CD4-positive, alpha-beta T cell (primary cell): ENCODE measurements at places on chromosomes 2 and 18. TPM values are rescaled to one million over a fixed set of nuclear protein-coding genes. Genes with fewer than 3 reads are reported as not detected.

DNA sequence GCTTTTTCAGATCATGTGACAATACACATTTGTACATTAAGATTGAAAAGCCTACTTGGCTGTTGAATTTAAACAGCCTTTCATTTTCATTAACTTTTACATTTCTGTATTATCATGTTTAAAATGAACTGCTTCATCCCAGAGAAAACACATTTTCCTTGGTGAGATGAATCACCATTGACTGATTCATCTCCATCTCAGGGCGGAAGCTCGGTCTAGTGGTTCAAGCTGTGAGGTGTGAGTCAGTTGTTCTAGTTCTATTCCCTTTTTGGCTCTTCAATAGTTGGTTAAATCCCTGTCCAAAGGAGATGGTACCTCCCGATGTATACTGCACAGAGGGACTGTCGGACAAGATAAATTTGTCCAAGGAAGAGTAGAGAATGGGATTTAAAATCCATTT lies 189.7 kb downstream of the ADCYAP1 start:
- no peak overlapping the region for H3K4me3 ChIP-seq
- no peaks in the 10 kb centered on the region for H3K27me3 ChIP-seq
- no peak for DNase-seq
- no peaks in the 10 kb centered on the region for H3K36me3 ChIP-seq
- H3K27ac ChIP-seq: no peak overlapping the region

DNA sequence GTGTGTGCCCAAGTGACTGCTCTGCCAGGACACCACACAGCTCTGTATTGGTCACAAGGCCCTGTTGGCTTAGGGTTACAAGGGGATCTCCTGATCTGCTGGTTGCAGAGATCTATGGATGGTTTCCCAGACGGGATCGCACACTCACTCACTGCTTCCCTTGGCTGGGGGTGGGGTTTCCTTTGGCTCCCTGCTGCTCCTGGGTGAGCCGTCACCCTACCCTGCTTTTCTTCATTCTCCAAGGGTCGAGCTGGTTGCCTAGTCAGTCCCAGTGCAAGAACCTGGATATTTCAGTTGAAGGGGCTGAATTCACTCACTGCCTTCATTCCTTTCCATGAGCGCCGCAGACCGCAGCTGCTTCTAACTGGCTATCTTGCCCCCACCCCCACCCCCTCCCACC lies 56.3 kb downstream of the GTF3C3 start:
- H3K36me3 ChIP-seq: no peaks in the 10 kb centered on the region
- no peaks in the 10 kb centered on the region for H3K27me3 ChIP-seq
- H3K4me1 ChIP-seq: no peaks in the 10 kb centered on the region
- no peak overlapping the region for H3K4me3 ChIP-seq
- no peak for DNase-seq
- H3K27ac ChIP-seq: no peak overlapping the region

TMEM163 gene
- 0.47 TPM for total RNA-seq

ERICH2 gene
- not detected for total RNA-seq

GRCh38 chr2:237012004-237012403 lies 73.7 kb upstream of the COPS8 start:
- H3K4me3 ChIP-seq: no peak overlapping the region
- no peaks in the 10 kb centered on the region for H3K36me3 ChIP-seq
- no peaks in the 10 kb centered on the region for H3K27me3 ChIP-seq
- H3K4me1 ChIP-seq: no peaks in the 10 kb centered on the region

DNA sequence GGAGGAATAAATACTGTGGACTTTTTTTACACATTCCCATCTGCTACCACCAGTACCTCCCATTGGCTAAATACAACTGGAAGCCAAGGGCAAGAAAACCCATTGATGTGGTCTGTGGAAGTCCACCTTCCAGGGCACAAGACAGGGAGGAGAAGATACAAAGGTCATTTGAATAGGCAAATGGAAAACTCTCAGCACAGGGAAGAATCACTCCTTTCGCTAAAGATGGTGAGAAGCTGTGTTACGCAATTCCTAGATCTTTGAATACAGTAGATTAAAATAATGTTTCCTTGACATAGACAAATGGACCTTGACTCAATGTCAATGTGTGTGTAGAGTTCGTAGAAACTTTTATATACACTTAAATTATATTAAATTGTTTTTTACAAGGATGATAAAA lies 70.9 kb upstream of the ERBB4 start:
- no peaks in the 10 kb centered on the region for H3K4me1 ChIP-seq
- H3K27ac ChIP-seq: no peak overlapping the region
- H3K27me3 ChIP-seq: no peaks in the 10 kb centered on the region
- H3K36me3 ChIP-seq: no peaks in the 10 kb centered on the region
- no peak overlapping the region for H3K4me3 ChIP-seq
- no peak for DNase-seq

- H3K27ac ChIP-seq: no peak overlapping the region
- H3K4me1 ChIP-seq: no peaks in the 10 kb centered on the region
- DNase-seq: no peak
- H3K27me3 ChIP-seq: no peaks in the 10 kb centered on the region
Measured at GRCh38 chr18:39232490-39232889, 1666.9 kb upstream of the CELF4 start.

ZNF396 gene
- total RNA-seq: 0.25 TPM

DNA sequence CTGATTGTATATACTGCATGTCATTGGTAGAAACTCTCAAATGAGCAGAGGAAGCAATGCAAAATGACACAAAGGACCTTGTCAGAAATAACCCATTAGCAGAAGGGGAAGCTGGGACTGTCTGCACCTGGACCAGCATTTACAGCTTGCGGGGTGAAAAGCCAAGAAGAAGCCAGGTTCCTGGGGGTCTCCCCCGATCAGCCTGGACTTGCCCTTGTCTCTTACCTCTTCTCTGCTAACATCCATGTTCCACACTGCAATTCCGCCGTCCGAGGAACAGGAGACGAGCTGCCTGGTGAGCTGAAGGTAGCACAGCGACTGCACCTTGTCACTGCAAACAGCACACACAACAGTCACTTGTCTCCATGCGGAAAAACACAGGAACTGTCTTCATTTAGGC lies 51.1 kb downstream of the WDFY1 start:
- peaks cover 46% of the 10 kb centered on the region for H3K36me3 ChIP-seq
- no peaks in the 10 kb centered on the region for H3K27me3 ChIP-seq
- H3K27ac ChIP-seq: no peak overlapping the region
- H3K4me1 ChIP-seq: peaks cover 2% of the 10 kb centered on the region

GRCh38 chr2:31903109-31903780 lies 107.6 kb downstream of the MEMO1 start:
- no peaks in the 10 kb centered on the region for H3K4me1 ChIP-seq
- H3K36me3 ChIP-seq: peaks cover 11% of the 10 kb centered on the region
- no peak overlapping the region for H3K27ac ChIP-seq

DNA sequence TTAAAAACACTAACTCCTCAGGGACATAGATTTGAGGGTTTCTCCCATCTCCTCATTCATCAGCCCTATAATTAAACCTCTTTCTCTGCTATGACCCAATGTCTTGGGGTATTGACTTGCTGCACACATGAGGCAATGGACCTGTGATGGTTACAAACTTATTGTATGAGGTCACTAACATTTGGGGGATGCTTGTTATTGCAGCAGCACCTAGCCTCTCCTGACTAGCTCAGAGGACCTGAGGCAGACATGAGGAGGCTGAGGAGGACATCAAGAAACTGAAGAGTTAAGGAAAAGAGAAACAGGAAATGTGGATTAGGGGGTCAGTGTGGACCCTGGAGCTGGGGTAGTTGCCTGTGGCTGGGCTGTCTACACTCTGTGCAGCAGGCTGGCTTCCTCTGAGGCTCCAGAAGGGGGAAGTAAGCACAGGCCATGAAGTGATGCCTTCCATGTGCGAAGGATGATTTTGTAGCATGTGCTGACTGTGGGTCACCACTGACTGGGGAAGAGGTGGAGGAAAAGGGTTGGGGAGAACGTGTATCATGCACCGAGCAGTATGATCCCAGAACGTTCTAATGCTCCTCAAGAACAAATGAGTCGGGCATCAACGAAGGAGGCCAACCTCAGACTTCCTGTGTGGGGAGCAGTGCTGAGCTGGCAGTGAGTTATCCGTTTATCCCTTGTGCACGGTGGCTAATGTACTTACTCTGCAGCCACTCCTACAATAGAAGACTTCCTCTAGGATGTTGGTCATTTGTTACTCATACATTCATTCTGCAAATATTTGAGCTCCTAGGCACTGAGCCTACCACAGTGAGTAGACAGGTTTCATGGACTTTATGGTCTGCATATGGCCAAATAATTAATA lies 42.1 kb upstream of the RFX8 start:
- no peak overlapping the region for H3K4me3 ChIP-seq
- no peak overlapping the region for H3K27ac ChIP-seq
- no peak for DNase-seq
- H3K27me3 ChIP-seq: no peaks in the 10 kb centered on the region
- no peaks in the 10 kb centered on the region for H3K36me3 ChIP-seq
- H3K4me1 ChIP-seq: peaks cover 14% of the 10 kb centered on the region

MAIP1 gene
- 35.8 TPM for total RNA-seq

DNA sequence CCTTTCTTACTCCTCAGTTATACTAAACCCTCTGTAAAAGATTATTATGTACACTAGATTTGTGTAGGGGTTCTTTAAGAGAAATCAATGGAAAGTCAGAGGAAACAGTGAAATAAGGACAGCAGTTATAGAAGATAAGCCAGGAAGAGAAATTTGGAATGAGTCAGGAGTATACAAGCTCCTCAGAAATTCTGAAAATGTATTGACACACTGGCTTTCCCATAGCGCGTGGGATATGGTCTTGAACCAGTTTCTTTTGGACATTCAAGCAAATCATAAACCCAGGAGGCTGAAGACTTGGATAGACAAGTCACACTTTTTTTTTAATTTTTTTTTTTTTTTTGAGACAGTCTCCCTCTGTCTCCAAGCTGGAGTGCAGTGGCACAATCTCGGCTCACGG lies 316.1 kb upstream of the MMADHC start:
- no peaks in the 10 kb centered on the region for H3K36me3 ChIP-seq
- no peaks in the 10 kb centered on the region for H3K4me1 ChIP-seq
- no peak overlapping the region for H3K27ac ChIP-seq
- no peak for DNase-seq
- no peaks in the 10 kb centered on the region for H3K27me3 ChIP-seq
- no peak overlapping the region for H3K4me3 ChIP-seq

CYP27A1 gene
- total RNA-seq: not detected

DNA sequence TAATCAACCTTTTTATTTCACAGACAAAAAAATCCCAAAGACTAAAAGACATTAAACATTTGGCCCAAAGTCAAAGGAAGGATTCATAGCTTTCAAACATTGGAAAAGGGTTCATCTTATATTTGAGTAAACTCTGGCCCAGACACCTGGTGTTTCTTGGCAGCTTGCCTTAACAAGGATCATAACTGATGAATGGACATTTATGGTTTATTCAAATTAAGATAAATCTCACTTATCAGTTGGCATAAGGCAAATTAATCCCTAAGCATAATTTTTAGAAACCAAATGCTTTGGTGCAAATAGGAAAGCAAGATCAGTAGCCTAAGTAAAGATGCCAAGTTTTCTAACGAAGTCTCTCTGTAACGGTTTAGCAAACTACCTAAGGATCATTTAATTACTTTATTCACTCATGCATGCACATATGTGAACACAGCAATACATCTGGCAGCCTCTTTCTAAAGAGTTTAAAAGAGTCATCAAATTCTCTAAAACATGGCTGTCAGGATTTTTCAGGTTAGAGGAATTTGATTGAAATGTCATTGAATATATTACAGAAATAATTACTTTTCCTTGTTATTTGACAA lies 323.4 kb upstream of the RBMS1 start:
- no peak for DNase-seq
- H3K36me3 ChIP-seq: no peaks in the 10 kb centered on the region
- H3K27ac ChIP-seq: no peak overlapping the region

DNA sequence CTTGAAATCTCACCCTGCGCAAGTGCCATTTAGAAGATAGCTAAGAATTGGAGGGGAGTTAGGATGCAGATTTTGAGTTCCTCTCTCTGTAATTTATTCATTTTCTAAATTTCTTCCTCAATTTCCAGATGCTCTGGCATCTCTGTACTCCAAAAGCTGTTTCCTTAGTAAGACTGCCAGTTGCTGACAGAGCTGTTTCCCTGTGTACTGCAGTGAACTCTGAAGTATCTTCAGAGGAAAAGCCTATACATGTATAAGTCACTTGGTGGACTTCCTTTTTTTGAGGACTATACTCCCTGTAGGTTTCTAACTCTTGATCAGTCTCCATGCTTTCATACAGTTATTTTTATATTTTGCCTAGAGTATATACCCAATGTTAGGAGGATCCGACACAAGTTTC lies 1.5 kb upstream of the RESP18 start:
- no peaks in the 10 kb centered on the region for H3K4me1 ChIP-seq
- H3K4me3 ChIP-seq: no peak overlapping the region
- H3K27ac ChIP-seq: no peak overlapping the region
- no peaks in the 10 kb centered on the region for H3K36me3 ChIP-seq
- DNase-seq: no peak
- H3K27me3 ChIP-seq: peaks cover 45% of the 10 kb centered on the region

DNA sequence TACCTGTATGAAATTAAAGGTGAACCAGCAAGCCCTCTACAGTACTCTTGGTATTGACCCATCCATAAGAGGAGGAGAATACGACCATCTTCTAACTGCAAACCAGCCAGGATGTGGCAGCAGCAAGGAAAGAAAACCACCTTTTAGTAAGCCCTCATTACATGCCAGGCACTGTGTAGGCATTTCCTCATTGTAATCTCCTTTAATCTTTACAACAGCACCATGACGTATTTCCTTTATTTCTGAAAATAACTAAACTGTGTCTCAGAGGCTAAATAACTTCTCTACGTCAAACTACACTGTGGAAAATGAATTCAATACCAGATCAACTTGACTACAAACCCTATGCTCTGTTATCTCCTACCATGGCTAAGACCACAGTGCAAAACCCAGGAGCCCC lies 18.2 kb downstream of the WDR35 start:
- no peak overlapping the region for H3K27ac ChIP-seq
- DNase-seq: no peak
- H3K27me3 ChIP-seq: no peaks in the 10 kb centered on the region
- no peaks in the 10 kb centered on the region for H3K4me1 ChIP-seq

GRCh38 chr2:171134624-171135230 lies 26.0 kb downstream of the TLK1 start:
- H3K4me1 ChIP-seq: peaks cover 32% of the 10 kb centered on the region
- no peak for DNase-seq
- no peak overlapping the region for H3K4me3 ChIP-seq
- no peaks in the 10 kb centered on the region for H3K36me3 ChIP-seq
- no peaks in the 10 kb centered on the region for H3K27me3 ChIP-seq

- DNase-seq: peak; percentile 69
- H3K36me3 ChIP-seq: no peaks in the 10 kb centered on the region
- no peak overlapping the region for H3K27ac ChIP-seq
- H3K4me3 ChIP-seq: peak overlapping the region; percentile 66
Measured at GRCh38 chr2:73112026-73112912, 479 bp downstream of the RAB11FIP5 start.

- H3K27me3 ChIP-seq: no peaks in the 10 kb centered on the region
- DNase-seq: no peak
- H3K27ac ChIP-seq: no peak overlapping the region
- H3K4me3 ChIP-seq: no peak overlapping the region
Measured at GRCh38 chr18:77170890-77171410, 38.4 kb upstream of the MBP start.

DNA sequence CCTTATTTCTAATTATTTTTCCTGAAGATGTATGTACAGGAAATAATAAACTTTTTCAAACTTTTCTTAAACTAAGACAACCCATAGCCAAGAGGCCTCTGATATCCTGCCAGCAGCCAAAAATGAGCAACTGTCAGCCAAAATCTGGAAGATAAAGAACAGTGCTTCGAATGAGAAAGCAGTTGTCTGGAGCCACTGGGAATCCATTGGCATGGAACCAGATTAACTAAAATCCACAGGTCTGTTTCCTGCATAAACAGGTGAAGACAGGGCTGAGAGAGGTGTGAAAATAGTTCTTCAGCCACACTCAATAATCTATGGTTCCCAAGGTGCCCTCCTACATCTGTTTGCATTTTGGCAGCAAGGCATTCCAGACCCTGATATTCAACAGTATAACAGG lies 1076.7 kb upstream of the PIK3C3 start:
- no peaks in the 10 kb centered on the region for H3K27me3 ChIP-seq
- H3K27ac ChIP-seq: no peak overlapping the region
- H3K36me3 ChIP-seq: no peaks in the 10 kb centered on the region
- H3K4me1 ChIP-seq: no peaks in the 10 kb centered on the region
- no peak overlapping the region for H3K4me3 ChIP-seq
